Hippocampal formation (tissue), 2 donors: ENCODE measurements at places on chromosomes 4 and X.

DNA sequence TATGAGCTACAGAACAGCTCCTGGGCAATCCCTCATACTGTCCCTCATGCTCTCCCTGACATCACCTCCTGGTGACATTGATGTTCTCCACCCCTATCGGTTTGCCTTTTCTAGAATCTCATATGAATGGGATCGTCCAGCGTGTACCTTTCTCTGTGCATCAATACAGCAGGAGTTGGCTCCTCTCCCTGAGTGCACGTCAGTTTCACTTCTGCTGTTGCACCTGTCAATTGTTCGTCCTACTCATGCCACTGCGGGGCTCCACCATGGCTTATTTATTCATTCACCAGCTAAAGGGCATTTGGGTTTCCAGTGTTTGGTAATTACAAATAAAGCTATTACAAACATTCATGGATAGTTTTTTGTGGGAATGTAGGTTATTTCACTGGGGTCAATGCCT is 269.1 kb upstream of the ZFP42 start:
- DNase-seq, result no peak

- DNase-seq, result no peak
Measured at GRCh38 chr4:41124916-41125548, 89.3 kb downstream of the APBB2 start.

DNA sequence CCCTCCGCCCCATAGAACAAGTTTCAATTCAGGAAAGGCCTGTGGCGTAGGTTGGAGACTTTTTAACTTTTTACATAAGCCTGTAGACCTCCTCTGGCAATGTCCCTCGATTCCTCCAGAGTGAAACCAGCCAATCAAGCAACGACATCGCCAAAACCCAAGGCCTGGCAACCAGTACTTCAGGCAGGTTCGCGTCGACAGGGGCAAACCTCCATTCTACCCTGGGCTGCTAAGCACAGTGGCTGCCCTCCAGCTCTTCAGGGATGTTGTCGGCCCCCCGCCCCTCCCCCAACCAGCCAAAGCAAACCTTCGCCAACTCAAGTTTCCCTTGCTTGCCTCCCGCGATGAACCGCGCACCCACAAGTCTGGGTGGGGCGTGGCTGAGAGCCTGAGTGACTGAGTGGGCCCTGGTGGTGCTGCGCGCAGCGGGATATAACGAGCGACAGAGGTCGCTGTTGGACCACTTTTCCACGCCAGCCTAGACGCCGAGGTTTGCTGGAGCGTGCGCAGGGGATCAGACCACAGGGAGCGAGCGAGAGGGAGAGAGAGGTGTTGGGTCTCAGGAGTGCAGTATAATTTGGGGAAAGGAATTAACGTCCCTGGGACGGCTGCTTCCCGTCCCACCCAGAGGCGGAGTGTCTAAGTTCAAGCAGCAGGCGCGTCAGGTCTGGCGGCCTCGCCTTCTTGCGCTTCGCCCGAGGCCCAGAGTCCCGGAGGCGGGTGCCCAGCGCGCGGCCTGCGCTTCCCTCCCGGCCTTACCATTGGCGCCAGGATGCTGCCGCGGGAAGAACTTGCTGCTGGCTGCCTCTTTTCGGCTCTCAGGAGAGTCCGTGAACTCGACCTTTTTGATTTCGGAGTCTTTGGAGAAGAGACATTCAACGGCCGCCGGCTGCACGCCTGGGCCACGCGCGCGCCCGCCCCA is 9.0 kb upstream of the PITX2 start:
- peak; percentile 50 for DNase-seq

DNA sequence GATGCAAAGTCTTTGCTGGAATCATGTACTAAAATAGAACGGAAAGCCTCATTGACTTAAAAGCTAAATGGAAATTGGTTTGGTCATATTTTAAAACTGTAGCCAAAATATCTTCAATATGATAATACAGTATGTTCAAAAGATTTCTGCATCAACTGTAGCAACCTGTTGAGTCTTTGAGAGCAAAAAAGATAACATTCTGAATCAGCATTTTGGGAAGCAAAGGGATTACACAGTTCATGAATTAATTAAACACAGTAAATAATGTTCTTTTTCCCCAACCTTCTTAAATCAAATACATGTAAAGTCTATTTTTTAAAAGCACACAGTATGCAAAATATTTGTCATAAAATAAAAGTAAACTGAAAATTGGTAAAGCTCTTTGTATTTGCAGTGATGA is 50.5 kb downstream of the DCHS2 start:
- no peak for DNase-seq

- DNase-seq, result no peak
Measured at GRCh38 chr4:70908993-70909556, 6.9 kb downstream of the MOB1B start.

DNA sequence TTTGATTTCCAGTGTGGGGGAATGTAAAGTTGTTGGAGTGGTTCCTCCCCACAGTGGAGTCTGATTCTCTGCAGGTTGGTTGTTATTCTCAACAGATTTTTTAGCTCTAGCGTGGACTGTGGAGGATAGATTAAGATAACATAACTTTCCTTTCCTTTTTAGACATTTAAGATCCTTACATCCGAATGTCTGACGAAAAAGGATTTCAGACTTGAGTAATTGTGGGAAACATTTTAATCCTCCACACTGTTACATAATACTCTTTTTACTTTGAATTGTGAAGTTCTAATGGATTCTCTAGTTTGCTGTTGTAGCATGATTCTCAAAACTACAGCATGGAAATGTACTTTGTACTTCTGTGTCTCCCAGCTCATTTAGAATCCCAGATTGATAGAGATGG is 107.8 kb downstream of the ARHGAP10 start:
- DNase-seq, result no peak

GRCh38 chrX:16836371-16836770 is 33.8 kb downstream of the RBBP7 start:
- DNase-seq, result peak; percentile 1
